ENCODE measurements at places on chromosomes 2 and 18.

- no peak for ATAC-seq
Observed at GRCh38 chr18:45355944-45356520, 259.2 kb upstream of the SLC14A2 start.

DNA sequence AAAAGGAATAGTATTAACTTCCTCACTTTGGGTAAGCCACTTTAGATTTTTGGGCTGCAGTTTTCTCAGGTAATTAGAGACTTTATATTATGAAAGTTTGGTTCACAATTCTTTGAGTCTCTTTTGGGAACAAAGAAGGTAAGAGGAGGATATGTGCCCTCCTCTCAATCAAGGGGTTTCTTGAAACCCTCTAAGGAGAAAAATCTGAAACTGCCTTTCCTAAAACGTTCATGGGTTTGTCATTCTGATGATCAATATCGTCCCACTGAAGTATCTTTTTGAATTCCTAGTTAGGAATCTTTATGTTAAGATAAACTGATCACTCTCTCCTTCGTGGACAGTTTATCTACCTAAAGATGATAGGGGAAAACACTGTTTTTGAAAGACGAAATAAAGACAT lies 42.4 kb upstream of the AKAIN1 start:
- no peak for ATAC-seq

DNA sequence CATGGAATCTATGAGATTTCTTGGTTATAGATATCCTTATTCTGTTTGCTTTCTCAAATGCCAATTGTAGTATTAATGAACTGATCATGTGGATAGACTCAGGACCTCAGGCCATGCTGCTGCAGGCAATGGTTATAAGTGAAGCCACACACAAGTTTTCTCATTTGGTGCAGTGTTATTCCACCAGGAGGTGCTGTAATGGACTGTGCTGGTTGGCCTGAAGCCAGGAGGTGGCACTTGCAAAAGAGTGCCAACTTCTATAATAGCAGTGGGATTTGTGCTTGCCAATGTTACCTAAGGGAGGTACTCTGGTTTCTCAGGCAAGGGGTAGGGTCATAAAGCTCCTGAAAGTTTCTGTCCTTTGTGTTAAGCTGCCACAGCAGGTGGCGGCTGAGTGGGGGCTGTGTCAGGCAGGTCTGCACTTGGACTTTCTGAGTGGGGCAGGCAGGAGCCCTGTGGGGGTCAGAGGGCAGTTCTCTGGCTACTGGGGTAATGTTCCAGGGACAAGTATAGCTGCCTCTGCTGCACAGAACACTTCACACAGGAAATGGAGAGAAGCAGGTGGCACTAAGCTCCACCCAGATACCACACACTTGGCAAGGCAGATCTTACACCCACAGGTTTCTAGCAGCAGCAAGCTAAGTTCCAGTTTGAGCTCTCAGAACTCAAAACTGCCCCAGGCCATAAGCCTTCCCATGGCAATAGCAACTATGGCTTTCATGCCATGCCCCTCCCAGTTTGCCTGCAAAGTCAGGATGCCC lies 352.6 kb upstream of the CWC22 start:
- no peak for ATAC-seq

DNA sequence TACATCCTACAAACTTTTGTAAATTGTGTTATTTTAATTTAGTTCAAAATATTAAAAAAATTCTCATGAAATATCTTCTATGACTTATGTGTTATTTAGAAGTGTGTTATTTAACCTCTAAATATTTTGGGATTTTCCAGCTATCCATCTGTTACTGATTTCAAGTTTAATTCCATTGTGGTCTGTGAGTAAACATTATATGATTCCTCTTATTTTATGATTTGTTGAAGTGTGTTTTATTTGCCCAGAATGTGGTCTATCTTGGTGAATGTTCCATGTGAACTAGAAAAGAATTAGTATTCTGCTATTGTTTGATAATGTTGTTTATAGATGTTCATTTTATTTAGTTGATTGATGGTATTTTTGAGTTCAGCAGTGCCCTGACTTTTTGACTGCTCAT lies 136.0 kb downstream of the ZNF804A start:
- no peak for ATAC-seq

DNA sequence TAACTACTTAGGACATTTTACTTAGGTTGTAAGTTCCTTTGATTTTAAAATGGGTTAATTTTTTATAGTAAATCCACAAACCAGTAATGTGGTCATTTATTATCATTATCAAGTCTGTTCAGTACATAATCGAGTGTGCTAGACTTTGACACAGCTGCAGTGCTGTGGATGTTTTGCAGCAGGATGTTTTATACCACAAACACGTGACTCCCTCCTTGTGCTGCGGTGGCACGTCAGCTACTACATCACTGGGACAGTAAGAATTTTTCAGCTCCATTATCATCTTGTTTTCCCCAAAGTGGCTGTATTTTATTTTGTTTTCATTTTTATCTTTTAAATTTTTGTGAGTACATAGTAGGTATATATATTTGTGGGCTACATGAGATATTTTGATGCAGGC lies 70.0 kb downstream of the ATP9B start:
- no peak for ATAC-seq

DNA sequence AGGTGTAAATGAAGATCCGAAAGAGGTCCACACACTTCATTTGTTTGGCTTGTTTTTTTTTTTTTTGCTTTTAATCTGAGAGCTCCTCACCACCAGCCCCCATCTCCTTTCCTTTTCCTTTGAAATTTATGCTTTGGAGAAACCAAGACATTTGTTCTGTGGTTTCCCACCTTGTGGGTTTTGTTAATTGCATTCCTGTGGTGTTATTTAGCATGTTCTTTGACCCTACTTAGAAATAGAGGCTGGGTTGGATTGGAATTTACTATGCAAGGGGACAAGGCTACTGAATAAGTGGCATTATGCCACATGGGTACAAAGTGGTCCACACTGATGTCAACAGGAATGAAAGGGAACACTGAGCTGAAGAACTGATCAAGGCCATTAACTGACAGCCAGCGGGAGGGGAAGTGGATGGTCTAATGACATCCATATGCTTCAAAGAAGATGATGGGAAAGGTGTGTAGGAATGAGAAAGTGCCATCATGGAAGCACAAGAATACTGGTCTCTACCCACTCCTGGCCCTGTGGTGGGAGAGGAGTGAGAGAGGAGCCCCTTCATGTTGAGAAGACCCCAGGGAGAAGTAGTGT lies 8.9 kb downstream of the CCL20 start:
- no peak for ATAC-seq

GRCh38 chr2:206472094-206472493 lies 28.8 kb downstream of the ADAM23 start:
- ATAC-seq = no peak

GRCh38 chr2:64837925-64838641 lies 151.1 kb upstream of the SLC1A4 start:
- ATAC-seq = no peak

- ATAC-seq = no peak
Observed at GRCh38 chr2:200356321-200356720, 49.8 kb downstream of the SPATS2L start.

DNA sequence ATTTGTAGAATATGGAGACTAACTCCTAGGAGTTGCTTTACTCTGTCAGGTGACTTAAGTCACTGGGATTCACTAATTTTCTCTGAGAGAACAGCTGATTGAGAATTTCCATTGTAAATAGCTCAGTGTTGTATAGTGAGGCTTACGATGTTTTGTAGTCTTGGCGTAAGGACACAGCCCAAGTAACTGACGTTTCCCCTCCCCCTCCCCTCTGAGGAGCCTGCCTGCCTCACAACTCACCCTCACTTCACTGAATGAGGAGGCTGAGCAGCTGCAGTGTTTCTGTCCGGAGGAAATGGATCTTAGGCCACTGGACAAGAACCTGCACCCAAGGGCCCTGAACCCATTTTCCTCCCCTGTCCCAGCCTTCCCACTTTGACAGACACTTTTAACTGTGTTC lies 264.6 kb downstream of the PHLPP1 start:
- ATAC-seq = peak; percentile 49

GRCh38 chr18:57475408-57475807 lies 40.2 kb downstream of the ONECUT2 start:
- ATAC-seq = no peak

GRCh38 chr2:194559964-194560363 lies 1097.1 kb upstream of the SLC39A10 start:
- no peak for ATAC-seq

GRCh38 chr2:98805412-98806171 lies 74.7 kb upstream of the MGAT4A start:
- ATAC-seq = peak; percentile 54

DNA sequence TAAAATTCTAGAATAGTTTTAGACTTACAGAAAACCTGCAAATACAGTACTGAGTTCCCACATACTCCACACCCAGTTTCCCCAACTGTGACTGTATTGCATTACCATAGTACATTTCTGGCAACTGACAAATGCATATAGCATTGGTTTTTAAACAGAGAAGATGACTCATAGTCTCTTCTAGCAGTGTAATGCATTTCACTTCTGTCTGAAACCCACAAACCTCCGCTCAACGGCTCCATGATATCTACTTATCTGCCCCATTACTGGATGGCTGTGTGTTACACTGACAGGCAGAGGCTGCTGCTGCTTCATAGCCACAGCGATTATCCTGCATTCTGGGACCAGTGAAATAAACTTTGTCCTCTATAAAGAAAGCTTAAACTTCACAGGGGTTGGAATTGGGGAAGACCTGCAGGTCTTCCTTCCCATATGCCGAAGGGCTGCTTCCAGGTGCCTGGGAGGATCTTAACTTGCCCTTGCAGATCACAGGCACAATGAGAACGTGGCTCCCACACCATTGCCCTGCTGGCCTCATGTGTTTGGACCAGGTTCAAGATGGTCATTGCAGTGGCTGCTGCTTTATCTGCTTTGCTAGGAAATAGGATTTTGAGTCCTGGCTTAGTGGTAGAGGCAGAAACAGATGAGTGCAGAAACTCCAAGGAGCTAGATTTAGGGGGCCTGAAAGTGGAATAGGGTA lies 742.6 kb upstream of the HS6ST1 start:
- ATAC-seq = peak; percentile 81

DNA sequence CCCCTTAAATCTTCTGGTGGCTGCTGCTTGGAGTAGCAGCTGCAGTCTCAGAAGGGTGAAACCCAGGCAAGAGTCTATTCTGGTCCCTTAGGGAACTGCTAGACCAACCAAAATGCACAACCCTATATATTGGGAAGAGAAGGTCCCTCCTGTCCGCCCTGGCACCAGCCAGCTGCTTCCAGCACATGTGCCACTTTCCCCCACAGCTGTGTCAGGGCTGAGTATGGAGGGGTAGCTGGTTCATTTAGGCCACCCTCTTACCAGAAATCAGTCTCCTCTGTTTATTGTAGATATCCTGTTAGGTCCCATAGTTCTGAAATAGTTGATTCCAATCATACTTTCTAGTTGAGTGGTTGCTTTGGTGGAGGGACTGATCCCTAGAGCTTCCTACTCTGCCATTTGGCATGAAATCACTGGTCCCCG lies 68.9 kb downstream of the BIRC6 start:
- ATAC-seq = peak; percentile 22

- ATAC-seq = no peak
Observed at GRCh38 chr18:45107425-45107824, 426.7 kb downstream of the SETBP1 start.

GRCh38 chr2:43192744-43193651 lies 33.4 kb downstream of the ZFP36L2 start:
- ATAC-seq = peak; percentile 30

DNA sequence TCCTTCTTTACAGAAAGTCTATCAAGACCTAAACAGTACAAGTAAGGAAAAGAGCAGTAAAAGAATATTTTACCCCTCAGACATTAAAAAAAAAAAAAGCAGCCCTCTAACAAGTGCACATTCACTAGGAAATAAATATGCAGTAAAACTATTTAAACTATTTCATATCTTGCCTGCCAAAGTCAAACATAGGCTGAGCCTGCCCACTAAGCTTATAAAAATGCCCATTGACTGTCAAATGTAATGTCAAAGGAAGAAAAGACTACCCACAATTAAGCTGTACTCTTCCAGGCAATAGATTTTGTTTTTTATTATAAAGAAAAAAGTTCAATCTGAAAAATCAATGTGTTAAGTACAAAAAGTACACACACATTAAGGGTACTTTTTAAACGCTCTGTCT lies 11.8 kb downstream of the ALS2 start:
- no peak for ATAC-seq

DNA sequence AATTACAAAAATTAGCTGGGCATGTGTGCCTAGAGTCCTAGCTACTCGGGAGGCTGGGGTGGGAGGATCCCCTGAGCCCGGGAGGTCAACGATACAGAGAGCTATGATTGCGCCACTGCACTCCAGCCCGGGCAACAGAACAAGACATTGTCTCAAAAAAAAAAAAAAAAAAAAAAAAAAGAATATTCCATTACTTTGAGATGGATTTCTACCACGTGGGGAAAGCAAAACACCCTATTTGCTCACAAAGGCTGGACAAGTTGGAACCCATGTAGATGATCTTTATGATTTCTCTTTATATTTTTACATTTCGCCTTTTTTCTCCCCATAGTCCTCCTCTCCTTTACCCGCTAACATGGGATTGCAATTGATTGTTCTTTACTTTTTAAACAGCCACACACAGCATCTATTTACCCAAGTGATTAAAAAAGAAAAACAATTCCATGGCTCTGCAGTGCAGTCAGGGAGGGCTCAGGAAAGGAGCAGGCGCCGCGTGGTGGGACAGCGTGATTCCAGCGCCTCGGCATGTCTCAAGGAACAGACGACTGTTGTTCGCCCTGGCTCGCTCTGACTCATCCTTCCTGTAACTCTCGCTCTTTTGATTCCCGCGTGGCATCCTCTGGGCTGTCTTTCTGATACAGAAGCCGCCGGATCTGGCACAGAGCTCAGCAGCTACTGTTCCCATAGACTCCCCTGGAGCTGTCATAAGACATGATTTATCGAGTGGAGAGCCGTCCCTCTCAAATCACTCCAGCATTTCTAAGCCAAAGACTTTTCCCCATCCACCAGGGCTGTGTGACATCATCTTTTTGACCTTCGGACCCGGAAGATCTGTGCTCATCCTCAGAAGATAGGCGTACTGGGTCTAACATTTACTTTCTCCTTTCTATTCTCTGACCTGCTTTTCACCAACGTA lies 230.4 kb upstream of the AGAP1 start:
- peak; percentile 99 for ATAC-seq

- peak; percentile 39 for ATAC-seq
Observed at GRCh38 chr2:157875641-157876065, 477 bp downstream of the ACVR1 start.

Measured in motor neuron (in vitro differentiated cells).